DMS79 treated with DMSO at 0.1 percent for 48 hours (cell line): ENCODE measurements at places on chromosomes 3 and 15.
A peak's percentile ranks its signal among the peaks of the same experiment; 100 is the strongest.

- DNase-seq = no peak
These were observed 50.0 kb downstream of the RLBP1 start for GRCh38 chr15:89171136-89172072.

- DNase-seq = no peak
These were observed 61.7 kb downstream of the AGTR1 start for GRCh38 chr3:148759430-148759829.

- peak; percentile 71 for DNase-seq
These were observed at the start of gene NLGN1 for GRCh38 chr3:173397161-173398110. NLGN1 (plus strand) TSS chr3:173397744.

DNA sequence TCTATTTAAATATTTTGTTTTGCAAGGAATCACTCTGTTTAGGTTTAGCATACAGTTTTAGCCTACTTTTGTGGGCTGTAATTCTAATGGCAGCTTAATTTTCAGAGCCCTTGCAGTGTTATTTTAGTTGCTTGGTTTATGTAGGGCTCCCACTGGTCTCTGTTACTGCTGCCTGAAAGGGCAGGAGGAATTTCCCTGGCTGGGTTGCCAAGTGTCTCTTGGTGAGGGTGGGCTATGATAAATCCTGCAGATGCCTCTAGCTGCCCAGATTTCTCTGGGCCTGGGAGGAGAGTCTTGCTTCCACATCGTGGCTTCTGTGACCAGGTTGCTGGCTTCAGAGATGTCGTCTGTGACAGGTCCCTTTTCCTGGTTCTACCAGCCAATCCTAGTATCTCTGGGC lies 36.2 kb downstream of the ILDR1 start:
- DNase-seq = no peak

DNA sequence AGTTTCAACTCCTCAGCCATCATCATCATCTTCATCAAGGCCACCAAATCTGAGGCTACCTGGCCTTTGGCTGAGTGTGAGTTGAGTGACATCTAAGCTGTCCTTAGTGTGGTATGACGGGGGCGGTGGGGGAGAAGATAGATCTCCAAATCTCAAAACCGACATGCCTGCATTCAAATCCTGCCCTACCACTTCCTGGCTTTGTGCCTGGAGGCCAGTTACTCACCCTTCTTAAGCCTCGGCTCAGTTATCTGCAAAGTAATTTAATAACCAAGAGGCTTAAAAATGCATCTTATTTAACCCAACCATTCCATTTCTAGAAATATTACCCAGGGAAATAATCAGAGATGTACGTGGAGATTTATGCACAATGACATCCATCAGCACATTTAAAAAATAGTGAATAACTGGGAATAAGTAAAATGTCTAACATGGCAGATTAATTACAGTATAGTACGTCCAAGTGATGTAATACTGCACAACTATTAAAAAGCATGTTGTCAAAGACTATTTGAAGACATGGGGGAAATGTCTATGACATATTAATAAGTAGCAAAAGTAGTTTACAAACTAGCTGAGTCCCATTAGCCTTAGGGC lies 167.4 kb downstream of the NTRK3 start:
- no peak for DNase-seq

- no peak for DNase-seq
These were observed 11.3 kb downstream of the TMEM108 start for GRCh38 chr3:133049491-133049890.

- no peak for DNase-seq
These were observed 118.7 kb downstream of the CACNA1D start for GRCh38 chr3:53613125-53613524.

DNA sequence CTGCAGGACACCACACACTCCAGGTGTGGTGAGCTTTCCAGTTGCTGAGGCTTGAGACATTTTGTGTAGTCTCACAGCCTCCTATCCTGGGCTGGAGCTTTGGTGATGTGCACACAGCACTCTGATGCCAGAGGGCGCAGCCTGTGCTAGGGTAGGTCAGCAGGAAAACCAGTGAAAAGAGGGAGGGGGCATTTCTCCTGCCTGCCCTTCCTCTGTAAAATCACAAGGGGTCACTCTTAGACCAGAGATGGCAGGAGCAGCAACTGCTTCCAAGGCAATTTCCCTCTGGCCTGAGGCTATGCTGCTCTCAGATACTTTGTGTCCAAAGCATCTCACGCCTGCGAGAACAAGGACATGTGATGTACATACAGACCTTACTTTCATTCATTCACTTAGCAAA lies 16.5 kb upstream of the MUSTN1 start:
- DNase-seq = peak; percentile 32

GRCh38 chr3:57409471-57409870 lies 117.0 kb upstream of the ASB14 start:
- no peak for DNase-seq

- DNase-seq = no peak
These were observed 178.5 kb upstream of the ZBTB20 start for GRCh38 chr3:115325539-115325938.
